ENCODE measurements at places on chromosomes 1 and 21. TPM values are rescaled to one million over a fixed set of nuclear protein-coding genes. Genes with fewer than 3 reads are reported as not detected.

GRCh38 chr21:36541721-36542139 is 61.8 kb upstream of the CLDN14 start:
- no peak for DNase-seq

- peak; percentile 60 for DNase-seq
These were observed 19.2 kb downstream of the AGPAT3 start for GRCh38 chr21:43884012-43884860.

DNA sequence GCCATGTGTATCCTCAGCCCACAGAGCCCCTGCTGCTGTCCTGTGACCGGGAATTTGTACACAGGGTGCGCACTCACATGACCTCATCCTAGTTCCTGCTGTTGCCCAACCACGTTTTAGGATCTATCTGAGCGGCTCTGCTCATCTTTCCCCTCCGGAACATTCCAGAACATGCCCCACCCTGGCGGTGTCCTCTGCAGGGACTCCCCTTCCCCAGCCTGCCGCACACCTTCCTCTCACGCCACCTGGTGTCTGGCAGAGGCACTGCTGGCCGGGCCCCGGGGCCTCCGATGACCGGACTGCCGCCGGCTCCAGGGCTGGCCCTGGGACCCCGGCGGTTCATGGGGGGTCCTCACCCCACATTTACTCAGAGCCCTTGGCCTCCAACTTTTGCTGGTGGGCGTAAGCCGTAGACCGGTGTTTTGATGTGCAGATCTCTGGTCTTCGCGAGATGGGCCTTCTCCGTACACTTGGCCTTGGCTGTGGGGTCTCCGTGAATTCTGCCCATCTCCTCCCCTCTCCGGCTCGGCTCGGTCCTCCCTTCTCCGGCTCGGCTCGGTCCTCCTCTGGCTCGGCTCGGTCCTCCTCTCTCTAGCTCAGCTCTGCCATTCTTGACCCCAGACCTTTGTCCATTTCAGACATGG is 29.5 kb downstream of the ARHGEF16 start:
- no peak for DNase-seq

DNA sequence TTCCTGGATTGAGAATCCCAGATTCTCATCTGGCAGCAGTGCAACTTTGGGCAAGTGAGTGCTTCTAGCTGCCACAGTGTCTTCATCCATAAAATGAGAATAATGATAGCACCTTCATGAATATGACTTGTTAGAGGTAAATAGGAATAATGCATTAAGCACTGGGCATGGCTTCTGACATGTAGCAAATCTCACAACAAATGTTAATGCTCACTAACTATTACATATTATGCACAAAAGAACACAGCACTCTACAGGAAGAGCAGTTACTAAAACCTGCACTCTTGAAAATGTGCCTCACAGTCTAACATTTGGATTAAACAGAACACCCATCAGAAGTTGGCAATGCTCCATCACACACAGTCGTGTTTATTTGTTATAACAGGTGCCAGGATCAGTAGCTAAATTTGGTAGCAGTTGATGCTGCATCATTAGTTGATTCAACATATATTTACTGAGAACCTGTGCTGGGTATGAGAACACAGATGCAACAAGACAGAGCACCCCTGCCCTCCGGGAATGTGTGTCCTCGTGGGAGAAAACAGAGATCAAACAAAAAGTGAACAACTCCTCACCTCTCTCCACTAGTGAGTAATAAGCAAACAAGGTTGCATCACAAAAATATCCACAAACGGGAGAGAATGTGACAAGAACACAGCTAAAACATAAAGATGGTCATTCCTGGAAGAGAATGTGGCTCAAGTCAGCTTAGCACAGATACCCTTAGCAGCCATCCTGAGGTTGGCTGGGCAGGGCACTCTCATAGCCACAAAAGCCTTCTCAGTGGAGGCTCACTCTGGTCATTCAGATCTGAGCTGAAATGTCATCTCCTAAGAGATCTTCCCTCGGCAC is 26.2 kb upstream of the LBR start:
- no peak for DNase-seq

The AMY1A gene
- total RNA-seq: not detected

The SRM gene
- total RNA-seq: 34.3 TPM

All from Caki2 (cell line).